ENCODE measurements at places on chromosomes 1 and 21.
A peak's percentile ranks its signal among the peaks of the same experiment; 100 is the strongest.

GRCh38 chr1:118983558-118984041 lies 4.5 kb downstream of the TBX15 start:
- no peak for DNase-seq

- no peak for DNase-seq
Observed at GRCh38 chr1:18263547-18264120, 156.0 kb downstream of the IGSF21 start.

DNA sequence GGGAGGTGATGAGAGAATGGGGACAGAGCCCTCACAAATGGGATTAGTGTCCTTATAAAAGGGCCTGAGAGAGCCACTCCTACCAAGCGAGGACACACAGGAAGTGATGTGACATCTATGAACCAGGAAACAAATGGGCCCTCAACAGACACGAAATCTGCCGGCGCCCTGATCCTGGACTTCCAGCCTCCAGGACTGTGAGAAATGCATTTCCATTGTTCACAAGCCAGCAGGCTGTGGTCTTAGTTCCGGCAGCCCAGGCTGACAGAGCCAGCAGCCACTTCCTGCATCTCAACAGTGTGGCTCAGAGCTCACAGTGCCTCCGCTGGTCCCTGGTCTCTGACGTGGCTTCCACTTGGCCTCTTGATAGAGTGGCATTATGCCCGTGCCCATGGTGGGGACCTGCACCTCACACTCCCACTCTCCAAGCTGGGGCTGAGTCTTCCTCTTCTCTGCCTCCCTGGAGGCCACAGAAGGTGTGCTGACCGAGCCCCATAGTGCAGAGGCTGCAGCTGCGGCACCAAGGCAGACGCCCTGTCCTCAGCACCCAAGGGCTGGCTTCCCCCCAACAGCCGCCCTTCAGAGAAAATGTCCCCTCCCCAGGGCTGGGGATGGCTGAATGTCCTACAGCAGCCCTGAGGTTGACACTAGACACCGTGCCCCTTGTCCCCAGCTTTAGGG lies 44.9 kb downstream of the ACOT7 start:
- no peak for DNase-seq

DNA sequence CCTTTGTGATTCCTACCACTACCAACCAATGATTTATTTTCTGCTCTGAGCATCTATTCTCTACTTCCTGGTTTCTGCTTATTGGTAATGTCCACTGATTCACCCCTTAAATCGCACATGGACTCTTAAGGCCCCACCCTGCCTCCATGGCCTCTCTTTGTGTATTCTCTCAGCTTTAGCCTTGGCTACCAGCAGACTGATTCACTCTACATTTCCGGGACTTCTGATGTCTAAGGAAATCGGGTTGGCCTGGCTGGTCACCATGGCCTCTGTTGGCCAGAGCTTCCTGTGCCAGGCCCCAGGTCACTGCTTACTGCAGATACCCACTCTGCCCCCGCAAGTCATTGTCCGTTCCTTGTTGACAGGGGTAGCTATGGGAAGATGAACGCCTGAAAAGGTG lies 40.9 kb downstream of the PDPN start:
- no peak for DNase-seq

DNA sequence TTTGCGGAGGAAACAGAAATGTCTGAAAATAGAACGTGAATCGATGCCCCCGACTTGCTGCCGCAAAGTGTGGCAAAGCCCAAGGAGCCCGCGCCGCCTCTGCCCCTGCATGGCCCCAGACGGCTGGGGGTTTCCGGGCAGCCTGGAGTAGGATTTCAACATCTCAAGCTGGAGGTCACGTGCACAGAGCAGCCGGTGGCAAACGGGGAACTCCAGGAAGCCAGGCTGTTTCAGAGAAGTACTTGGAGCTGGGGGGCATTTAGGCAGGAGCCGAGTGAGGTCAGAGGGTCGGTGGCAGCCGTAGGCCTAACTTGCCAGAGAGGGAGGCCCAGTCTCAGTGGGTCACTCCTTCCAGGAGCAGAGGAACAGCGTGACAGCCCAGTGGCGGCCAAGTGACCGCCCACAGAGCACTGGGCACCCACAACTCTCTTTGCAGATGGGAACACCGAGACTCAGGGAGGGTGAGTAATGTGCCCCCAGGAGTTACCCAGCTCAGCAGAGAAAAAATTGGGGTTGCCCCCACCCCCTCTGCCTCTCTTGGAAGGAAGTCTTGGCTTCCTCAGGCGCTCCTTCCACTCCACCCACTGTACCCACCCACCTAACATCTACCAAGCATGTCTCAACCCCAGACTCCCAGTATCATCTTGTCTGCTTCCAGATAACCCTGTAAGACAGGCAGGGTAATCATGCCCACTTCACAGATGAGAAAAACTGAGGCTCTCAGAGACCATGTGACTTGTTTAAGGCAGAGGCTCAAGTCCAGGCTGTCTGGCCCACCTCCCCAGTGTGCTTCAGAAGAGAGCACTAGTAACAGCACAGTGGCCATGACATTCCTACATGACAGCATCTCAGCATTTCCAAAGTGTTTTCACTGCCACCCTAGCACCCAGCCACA lies 179.4 kb downstream of the HIVEP3 start:
- DNase-seq, result peak; percentile 14

- DNase-seq, result no peak
Observed at GRCh38 chr1:40167317-40167716, 6.1 kb downstream of the RLF start.

DNA sequence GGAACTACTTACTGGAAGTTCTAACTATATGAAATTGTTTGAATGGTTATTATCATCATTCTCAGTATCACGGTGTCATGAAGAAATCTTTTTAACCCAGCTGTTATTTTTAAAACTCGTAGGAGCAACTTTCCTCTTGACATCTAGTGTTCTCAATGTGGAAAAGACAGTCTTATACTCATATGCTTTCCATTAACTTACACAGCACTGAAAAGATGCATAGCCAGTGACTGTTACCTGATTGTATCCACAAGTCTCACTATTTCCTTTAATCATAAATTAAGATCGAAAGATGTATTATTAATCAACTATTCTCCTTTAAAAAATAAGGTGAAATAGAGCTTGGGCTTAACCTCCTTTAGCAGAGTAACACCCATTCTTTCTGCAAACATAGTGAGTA lies 59.7 kb upstream of the TNFSF4 start:
- no peak for DNase-seq

- DNase-seq, result peak; percentile 54
Observed at GRCh38 chr1:84936116-84936810, 43.3 kb upstream of the LPAR3 start.

- no peak for DNase-seq
Observed at GRCh38 chr1:18365099-18365705, 115.5 kb upstream of the KLHDC7A start.

- DNase-seq, result no peak
Observed at GRCh38 chr1:45291716-45292115, 35.0 kb upstream of the HPDL start.

- DNase-seq, result no peak
Observed at GRCh38 chr1:37288900-37289299, 185.5 kb upstream of the ZC3H12A start.

DNA sequence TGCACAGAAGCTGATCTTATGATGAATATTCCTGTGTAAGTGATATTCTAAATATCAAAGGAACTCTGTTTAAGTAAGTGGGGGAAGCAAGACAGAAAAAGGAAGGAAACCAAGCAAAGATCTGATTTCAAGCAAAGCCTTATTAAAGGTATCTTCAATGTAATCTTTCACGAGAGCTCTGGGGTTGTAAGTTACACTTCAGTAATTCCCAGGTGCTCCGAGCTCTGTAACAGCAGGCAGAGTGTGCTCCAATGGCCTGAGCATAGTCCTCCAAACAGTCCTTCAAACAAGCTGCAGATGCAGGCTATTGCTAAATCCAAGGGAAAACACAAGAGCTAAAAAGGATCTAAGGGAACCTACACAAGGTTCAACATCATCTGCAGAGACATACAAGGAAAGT lies 949.7 kb upstream of the TMPRSS15 start:
- DNase-seq, result no peak

- peak; percentile 24 for DNase-seq
Observed at GRCh38 chr1:66981679-66982078, 56.9 kb downstream of the MIER1 start.

DNA sequence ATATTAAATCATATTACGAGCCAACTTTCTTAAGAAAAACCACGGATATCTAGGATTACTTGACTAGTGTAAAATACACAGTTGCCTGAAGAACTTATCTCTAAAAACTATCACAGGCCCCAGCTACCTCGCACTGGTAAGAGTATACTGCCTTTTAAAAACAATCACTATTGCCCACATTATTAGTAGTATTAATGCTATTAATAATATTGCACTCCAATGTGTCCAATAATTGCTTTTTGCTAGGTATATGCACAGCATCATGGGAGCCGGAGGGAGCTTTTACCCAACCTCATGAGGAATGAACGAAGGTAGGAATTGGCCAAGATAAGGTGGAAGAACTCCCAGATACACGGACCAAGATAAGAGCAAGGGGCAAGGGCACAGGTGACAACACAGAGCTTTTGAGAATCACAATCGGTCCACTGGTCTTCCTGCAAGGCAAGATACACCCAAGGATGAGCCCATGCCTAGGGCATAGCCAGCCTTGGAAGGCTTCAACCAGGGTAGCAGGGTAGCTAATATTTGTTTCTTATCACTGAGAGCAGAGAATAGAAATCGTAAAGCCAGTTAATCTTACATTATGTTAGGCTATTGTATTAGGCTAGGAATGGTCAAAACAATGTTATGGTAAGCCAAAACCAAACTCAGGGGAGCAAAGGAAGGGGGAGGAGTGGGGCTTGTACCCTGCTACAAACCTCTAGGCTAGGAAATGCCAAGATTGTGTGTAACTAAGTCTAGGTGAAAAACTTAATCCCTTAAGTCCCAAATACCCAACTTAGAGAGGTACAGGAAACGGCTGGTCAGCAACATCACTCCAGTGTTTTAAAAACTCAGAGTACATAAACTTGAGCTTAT lies 9.4 kb downstream of the GLUL start:
- no peak for DNase-seq

GRCh38 chr1:156766298-156767100 lies 836 bp upstream of the PRCC start:
- no peak for DNase-seq

GRCh38 chr1:88722492-88722891 lies 38.4 kb downstream of the PKN2 start:
- no peak for DNase-seq

DNA sequence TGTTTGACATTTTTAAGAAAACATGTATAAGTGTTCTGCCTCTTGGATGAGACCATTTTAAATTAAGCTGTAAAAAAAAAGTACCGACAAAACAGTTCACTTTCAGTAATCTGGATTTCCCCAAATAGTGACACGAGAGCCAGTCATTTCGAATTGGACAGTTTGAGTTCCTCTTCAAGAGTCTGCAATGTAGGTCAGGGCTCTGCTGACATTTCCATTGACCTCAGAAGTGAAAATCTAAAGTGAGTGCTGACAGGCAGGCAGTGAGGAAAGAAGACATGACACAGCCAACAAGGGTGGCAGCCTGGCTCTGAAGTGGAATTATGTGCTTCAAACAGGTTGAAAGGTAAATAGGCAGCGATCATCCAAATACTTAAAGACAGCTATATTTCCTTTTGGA lies at the start of gene IL23R:
IL23R (plus strand) TSS at position 259 of the 400 bp plus-strand sequence. CDS start 1,667 bp downstream, outside the sequence.
- no peak for DNase-seq

DNA sequence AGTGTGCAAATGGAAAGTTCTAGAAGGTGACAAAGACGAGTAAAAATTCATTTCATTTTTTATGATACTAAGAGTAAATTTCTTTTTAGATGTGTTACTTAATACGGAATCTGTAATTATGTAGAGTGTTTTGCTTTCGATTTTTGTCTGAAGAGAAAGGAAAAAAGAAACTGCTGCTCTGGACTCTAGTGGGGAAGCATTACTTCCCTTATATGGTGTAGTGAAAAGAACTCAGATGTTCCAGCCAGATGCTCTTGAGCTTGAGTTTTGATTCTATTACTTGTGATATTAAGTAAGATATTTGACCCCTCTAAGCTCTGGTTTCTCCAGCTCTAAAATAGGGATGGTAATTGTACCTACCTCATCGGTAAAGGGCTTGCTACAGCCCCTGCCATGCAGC lies 12.2 kb upstream of the GPR161 start:
- no peak for DNase-seq

DNA sequence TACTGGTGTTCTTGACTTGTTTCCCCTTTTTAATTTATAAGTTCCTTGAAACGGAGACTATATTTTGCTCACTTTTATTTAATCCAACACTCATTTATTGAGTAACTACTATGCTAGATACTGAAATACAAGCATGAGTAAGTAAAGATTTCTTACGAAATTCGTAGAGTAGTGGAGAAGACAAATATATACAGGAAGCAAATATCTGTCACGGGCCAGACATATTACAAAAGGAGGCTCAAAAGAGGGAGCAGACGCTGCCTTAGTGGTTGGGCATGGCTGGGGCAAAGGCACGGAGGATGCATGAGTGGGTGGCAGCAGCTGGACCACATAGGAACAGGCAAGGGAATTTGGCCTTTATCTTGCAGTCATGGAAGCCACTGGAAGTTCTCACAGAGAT lies 6.8 kb downstream of the NCF2 start:
- no peak for DNase-seq

DNA sequence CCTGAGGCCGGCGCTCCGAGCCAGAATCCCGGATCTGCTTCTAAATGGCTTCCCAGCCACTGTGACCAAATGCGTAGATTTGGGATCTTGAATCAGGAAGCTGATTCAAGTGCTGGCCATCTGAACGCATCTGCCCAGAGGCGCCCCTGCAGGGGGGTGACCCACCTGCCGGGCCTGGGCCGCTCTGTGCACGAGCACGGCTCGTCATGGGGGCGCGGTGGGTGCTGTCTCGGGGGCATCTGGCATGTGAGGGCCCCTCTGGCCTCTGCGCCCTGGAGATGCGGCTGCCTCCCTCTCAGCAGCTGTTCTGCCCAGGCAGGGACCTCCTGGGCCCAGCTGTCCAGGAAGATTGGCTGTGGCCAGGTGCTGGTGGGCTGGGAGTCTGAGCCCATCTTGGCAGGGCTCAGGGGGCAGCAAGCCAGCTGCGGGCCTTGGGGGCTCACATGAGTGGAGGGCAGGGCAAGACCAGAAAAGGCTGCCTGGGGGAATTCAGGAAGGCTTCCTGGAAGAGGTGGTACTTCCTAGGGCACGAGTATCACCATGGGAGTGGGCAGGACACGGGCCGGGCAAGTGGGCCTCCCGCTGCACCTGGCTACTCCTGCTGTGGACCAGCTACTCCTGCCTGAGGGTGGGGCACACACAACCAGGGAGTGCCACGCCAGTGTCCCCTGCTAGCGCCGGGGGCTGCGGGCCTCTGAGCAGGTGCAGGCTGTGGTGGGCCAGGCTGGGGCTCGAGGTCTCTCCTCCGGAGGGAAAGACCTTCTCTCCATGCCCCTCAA lies 25.1 kb downstream of the PLCH2 start:
- no peak for DNase-seq

DNA sequence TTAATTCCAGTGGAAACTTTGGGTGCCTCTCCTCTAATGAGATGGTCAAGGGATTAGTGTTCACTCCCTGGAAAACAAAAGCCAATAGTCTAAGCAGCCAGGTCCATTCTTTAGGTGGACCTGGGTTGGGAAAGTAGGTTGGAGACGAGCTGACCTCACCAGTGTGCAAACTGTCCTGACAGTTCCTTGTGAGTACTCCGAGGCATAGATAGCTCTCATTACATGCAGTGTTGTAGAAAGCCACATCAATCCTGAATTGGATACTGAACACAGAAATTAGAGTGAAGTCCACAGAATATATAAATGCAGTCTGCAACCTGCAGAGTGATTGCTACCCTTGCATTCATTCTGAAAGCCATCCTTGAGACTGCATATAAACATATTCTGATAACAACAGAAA lies 675.1 kb upstream of the CXADR start:
- DNase-seq, result no peak

- DNase-seq, result no peak
Observed at GRCh38 chr1:238606896-238607295, 716.2 kb upstream of the ZP4 start.

- DNase-seq, result peak; percentile 4
Observed at GRCh38 chr1:66271216-66271903, 262.6 kb upstream of the SGIP1 start.

GRCh38 chr1:97680894-97681293 lies 239.9 kb downstream of the DPYD start:
- DNase-seq, result peak; percentile 2

Measured in erythroblast (primary cell).